ENCODE measurements at places on chromosomes 11 and 22.

DNA sequence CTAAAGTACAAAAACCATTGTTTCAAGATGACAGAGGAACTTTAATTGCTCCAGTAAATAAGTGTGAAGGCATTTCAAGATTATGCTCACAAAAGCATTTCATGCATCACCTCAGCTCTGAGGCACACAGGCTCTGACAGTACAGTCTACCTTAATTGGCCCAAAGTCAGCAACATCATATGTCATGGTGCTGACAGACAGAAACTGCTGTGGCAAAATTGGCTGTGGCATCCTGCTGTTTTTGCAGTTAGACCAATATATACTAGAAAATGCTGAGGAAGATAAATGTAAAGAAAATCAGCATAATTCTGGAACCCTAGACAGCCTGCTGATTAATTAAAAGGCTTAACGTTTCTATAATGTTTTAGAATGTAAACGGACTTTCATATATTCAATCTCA is 34.9 kb upstream of the PPP2R1B start:
- DNase-seq = no peak

DNA sequence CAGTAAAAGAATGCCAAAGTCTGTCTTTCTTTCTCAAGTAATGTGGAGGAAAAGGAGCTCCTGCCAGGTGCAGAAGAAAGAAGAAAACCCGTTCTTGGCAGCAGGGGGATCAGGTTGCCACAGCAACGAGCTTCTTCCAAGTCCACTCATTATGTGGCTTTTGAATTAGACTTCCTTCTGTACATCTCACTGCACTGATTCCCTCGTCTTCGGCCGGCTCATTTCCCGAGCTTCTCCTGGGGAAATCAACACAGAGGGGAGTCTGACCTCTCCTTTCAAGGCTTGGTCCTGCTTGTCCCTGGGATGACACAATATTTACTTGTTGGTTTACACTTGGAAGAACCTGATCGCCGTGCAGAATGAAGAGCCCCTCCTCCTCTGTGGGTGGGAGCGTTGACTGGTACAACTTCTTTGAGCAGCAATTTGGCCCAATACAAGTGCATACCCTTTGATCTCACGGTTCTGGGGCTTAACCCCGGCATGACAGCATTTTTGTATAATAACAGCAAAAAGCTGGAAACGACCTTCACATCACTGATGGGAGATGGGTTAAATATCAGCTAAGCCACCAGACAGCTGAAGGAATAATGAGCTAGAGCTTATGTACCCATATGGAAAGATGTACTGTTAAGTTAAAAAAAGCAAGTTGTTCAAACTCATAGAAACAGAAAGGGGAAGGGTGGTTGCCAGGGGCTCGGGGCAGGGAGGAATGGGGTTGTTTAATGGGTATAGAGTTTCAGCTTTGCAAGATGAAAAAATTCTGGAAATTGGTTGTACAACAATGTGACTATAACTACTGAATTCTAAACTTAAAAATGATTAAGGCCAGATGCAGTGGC is 35.4 kb downstream of the MCHR1 start:
- peak; percentile 86 for DNase-seq

DNA sequence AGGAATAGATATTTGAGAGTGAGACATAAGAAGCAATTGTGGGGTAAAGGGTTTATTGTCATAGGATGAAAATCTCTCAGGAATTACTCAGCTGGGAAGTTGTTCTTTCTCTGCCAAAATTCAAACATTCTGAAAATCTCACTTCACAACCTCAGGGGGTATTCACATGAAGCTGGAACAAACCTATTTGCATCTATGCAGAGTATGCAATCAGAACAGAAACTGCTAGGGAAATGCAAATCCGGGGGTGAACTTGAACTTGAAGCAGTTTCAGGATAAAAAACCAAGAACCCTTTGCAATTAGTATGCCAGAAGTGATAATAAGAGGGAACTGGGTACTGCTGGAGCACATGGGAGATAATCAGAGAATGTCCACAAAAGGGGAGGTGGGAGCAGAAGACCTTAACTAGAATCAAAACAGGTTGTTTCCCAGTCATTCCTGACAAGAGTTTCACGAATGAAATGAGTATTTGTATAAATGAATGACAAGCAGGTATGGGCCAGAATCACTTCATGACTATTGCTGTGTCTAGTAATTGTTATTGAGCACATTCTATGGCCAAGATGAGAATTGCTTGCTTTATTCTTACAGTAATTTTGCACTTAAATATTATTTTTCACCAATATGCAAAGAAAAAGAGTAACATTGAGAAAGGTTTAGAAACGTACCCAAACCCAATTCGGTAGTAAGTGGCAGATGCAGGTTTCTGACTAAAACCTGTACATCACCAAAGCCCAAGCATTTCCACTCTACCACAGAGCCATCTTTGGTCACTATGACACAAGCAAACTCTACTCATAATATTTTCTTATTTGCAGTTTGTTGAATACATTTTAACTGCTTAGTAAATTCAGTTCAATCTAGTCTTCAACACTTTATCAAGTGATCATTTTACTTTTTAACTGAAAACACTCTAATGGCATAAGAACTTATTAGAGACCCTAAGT is 61.8 kb upstream of the UBASH3B start:
- DNase-seq = no peak

- no peak for DNase-seq
Observed at GRCh38 chr11:105100206-105100605, 39.4 kb downstream of the CARD18 start.

DNA sequence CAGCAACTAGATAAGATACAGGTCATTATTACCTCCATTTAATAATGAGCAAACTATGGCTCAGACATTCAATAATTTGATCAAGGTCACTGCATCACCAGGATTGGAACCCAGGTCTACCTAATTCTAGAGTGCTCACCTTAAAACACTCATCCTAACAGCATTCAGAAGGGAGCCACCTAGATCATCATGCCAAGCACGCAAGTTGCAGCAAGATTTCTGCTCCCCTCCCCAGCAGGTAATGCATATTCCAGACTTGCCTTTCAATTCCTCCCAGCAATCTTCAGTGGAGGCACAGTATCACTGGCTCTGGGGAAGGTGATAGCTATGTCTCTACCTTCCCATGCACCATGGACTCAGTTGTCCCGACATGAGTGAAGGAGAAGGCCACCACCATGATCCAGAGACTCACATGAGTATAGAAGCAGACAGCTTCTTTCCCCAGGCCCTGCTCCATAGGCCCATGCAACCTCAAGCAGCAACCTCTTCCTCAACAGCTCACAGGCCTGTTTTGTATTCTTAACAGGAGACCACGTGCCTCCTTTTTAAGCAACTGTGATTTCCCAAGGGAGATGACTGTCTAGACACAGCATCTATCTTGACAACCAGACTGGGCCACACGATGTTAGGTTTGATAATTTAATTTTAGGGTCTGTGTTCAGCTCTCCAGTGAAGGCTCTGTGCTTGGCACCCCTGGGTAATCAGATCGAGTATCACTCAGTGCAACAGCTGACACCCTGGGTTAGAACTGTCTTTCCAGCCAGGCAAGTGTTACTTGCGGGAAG is 36.4 kb downstream of the RAB30 start:
- DNase-seq = no peak

GRCh38 chr11:19493446-19494213 is 219.0 kb upstream of the NAV2 start:
- DNase-seq = no peak

GRCh38 chr22:36010882-36011281 is 17.7 kb downstream of the RBFOX2 start:
- DNase-seq = no peak

- DNase-seq = no peak
Observed at GRCh38 chr11:61571337-61571736, 9.5 kb downstream of the SYT7 start.

GRCh38 chr11:134228625-134229024 is 4.2 kb downstream of the VPS26B start:
- no peak for DNase-seq

DNA sequence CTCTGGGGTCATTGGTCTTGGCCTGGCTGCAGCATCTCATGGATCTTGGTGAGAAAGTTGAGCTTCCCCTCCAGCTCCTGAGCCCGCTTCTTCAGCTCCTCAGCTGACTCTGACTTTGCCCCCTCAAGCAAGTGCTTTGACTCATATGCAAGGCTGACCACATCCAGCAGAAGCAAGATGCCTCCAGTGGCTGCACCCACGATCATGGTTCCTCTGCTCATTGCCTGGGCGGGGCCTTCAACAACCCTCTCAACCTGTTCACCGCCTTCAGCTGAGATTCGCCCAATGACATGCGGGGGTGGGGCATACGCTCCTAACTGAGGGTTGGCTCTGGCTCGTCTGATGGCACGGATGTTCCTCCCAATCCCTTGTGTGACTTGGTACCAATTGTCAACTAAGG is 11.9 kb downstream of the APOL2 start:
- DNase-seq = no peak

DNA sequence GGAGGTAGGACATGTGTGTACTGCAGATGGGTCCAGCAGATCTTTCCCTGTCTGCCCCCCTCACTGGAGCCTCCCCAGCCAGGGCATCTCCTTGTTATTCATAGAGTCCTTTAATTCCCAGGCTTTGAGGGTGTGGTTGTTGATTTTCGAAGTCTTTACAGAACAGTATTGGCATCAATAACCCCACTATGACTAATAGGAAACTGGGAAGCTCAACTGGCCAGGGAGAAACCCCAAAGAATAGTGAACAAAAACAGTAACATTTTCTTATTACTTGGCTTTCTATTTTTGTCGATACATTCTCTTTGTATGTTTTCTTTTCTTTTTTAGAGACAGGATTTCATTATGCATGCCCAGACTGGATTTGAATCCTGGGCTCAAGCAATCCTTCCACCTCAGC is 57.9 kb downstream of the NF2 start:
- DNase-seq = no peak

DNA sequence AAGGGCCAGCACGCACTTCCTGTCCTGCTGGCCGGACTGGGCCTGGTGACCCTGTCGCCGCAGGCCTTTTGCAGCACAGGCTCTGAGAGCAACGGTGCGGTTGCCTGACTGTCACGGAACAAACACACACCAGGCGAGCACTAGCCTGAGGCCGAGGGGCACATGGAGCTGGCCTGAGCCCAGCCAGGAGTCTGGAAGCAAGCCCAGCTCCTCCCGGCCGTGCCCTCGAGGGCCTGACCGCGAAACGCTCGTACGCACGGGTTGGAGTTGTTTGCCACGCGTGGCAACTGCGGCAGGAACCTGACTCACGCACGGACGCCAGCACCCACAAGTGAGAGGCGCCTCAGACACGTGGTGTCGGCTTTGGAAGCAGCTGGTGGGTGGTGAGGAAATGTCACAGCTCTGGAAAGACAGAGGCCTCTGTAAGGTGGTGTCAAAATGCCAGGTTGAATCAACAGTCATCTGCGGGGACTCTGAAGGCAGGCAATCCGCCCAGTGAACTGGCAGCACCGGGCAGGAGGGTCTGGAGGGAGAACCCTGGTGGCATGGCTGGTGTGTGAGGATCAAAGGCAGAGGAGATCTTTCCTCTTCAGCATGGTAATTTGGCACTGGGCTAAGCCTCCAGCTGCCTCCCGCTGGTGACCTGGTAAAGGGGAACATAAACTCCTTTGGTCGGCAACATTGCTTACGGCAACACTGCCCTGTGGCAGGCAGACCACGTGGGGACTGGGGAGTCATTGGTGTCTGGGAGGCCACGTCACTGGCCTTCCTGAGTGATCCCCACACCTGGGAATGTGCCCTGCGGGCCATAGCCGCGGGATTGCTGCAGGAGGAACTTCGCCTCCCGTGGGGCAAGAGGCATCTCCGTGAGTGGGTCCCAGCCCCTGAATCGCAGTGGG is 15.3 kb upstream of the IL17REL start:
- DNase-seq = peak; percentile 85

GRCh38 chr11:9905960-9906791 is 242.3 kb downstream of the SWAP70 start:
- peak; percentile 72 for DNase-seq

GRCh38 chr11:71999798-72000197 is 1.1 kb downstream of the IL18BP start:
- DNase-seq = no peak

- DNase-seq = no peak
Observed at GRCh38 chr11:17648528-17648927, 70.8 kb upstream of the MYOD1 start.

- no peak for DNase-seq
Observed at GRCh38 chr22:32052936-32053791, 10.1 kb downstream of the SLC5A1 start.

DNA sequence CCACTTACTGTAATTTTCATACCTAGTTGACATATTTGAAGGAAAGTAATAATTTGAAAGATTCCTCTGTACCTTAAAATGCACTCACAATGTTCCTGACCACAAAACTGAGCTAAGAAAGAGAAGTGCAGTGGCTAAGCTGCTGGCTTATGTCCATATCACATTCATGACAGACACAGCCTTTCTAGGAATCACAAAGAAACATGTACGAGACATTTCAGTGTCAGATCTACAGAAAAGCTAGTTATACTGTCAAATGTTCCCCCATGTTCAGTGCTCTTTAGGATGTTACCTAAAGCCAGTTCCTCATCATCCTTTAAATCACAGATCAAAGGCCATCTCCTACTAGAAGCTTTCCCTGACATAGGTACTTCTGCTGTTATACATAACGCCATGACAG is 142.2 kb upstream of the C11orf58 start:
- DNase-seq = no peak

DNA sequence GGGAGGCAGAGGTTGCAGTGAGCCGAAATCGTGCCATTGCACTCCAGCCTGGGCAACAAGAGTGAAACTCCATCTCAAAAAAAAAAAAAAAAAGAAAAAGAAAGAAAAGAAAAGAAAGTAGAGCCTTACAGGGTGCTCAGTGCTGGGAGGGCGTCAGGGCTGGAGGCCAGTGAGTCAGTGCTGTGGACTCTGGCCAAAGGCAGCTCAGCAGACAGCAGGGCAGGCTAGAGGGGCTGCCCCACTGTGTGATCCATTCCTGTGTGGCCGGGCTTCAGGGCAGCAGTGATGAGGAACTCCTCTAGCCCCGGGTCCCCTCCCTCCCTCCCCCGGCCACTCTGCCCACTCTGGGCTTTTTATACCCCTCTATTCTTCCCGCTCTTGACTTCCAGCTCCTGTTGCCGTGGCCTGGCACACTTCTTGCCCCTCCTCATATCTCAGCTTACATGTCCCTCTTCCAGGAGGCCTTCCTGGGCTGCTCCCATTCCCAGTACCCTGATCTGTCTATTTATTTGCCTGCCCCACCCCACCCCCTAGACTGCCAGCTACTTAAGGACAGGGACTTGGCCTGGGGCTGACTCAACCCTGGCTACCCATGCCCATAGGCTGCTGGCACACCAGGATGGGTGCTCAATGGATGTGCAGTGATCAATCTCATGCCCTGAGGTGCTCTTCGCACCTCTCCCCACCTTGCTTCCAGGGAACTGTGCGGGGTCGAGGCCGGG is 10.1 kb downstream of the SYT12 start:
- no peak for DNase-seq
